ENCODE measurements at places on chromosomes 2 and 18. TPM values are rescaled to one million over a fixed set of nuclear protein-coding genes. Genes with fewer than 3 reads are reported as not detected.

ATP6V1C2 gene
- 0.26 TPM for total RNA-seq

SAG gene
- total RNA-seq = not detected

LCLAT1 gene
- 40.7 TPM for total RNA-seq

TEX44 gene
- not detected for total RNA-seq

ANKRD30B gene
- not detected for total RNA-seq

PPIG gene
- 44.9 TPM for total RNA-seq

Measured in mucosa of gallbladder (tissue), 1 donor.